ENCODE measurements at places on chromosomes 1 and 21. TPM values are rescaled to one million over a fixed set of nuclear protein-coding genes. Genes with fewer than 3 reads are reported as not detected.

The RAVER2 gene
- 23.7 TPM for polyA plus RNA-seq

The COL16A1 gene
- 58.0 TPM for polyA plus RNA-seq

The NIBAN1 gene
- polyA plus RNA-seq: 3.0 TPM

The THBS3 gene
- 27.5 TPM for polyA plus RNA-seq
